ENCODE measurements at places on chromosomes 5 and 9.

DNA sequence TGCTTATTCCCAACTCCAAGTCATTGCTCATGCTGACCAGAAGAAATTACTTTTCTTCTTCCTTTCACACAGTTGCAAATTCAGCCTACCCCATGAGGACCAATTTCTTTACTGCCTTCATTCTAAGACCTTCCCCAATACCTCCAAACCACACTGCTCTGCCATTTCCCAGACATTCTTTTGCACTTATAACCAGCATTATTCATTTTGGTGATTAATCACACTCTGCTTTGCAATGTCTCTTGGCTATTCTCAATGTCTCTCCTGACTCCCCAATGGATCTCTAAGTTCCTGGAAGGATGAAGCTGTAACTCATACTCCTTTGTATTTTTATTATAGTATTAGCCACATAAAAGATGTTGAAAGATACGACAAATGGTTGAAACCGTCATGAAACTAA, 105.7 kb upstream of the RANBP3L start:
- no peak for DNase-seq

GRCh38 chr5:173668245-173668800, 51.9 kb upstream of the BOD1 start:
- no peak for DNase-seq

DNA sequence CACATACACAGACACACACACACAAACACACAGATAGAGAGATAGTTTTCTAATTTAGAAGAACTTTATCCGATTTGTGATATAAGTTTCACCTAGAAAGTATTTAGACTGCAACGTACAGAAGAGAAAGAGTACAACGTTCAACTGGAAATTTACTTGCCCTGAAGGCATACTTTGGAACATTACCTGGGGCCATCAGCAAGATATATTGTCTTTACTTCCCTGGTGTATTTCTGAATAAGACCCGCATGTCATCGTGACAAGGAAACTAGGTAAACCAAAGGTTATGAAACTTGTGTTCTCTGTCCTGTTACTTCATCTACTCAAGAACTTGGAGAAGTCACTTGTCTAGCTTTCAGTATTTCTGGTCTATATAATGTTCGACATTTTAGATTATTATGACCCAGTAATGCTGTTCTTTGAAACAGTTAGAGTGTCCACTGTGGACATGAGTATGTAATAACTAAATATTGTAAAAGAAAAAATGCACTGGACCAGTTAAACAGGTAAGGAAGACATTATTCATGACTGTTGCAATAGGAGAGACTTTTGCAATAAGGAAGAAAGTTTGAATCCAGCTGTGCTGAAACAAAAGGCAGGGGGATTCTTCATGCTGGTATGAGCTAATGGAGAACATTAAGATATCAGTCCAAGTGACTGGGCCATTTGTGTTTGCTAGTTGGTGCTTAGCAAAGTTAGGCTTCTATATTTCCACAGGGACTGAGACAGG, 1791.1 kb downstream of the MAT2B start:
- DNase-seq: no peak

- DNase-seq: no peak
These were observed 79.6 kb downstream of the TLR4 start for GRCh38 chr9:117783828-117784227.

- no peak for DNase-seq
These were observed 30.0 kb downstream of the TRIP13 start for GRCh38 chr5:922436-923280.

DNA sequence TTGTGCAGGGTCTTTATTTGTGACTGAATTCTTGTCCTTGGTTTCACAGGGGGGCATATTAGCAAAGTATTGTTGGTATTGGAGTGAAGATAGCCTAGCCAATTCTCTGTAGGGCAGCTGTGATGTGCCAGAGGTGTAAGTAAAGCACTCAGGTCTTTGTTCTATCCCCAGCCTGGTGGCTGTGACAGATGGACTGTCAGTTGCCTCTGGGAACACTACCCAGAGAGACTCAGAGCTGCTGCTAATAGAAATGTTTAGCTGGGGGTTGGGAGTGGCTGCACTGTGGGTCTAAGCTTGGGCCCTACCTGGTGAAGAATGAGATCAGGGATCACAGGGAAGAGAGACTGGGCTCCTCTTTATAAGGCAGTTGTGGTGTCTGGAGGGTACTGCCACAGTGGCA, 1006.5 kb upstream of the TYRP1 start:
- DNase-seq: no peak

DNA sequence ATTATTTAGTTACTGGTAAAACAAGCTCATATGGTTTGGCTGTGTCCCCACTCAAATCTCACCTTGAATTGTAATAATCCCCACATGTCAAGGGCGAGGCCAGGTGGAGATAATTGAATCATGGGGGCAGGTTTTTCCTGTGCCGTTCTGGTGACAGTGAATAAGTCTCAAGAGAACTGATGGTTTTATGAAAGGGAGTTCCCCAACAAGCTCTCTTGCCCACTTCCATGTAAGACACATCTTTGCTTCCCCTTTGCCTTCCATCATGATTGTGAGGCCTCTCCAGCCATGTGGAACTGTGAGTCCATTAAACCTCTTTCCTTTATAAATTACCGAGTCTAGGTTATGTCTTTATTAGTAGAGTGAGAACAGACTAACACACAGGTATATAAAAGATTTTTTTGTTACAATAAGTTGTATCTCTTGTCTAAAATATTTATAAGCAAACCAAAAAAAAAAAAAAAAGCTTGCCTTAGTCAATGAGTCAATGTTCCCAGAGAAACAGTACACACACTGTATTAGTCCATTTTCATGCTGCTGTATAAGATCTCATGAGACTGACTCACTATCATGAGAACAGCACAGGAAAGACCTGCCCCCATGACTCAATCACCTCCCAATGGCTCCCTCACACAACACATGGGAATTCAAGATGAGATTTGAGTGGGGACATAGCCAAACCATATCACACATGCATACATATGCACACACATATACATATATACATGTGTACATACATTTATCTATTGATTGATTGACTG, 138.3 kb downstream of the BASP1 start:
- no peak for DNase-seq

- no peak for DNase-seq
These were observed 291.3 kb downstream of the FBXL7 start for GRCh38 chr5:15791274-15791673.

GRCh38 chr5:67431191-67431590, 234.6 kb upstream of the CD180 start:
- no peak for DNase-seq

GRCh38 chr5:54859316-54859715, 126.1 kb downstream of the ESM1 start:
- no peak for DNase-seq

- no peak for DNase-seq
These were observed 36.7 kb downstream of the HRH2 start for GRCh38 chr5:175694371-175695160.

- DNase-seq: no peak
These were observed 85.8 kb downstream of the DAP start for GRCh38 chr5:10675177-10675700.

GRCh38 chr5:141821430-141821925, 56.7 kb downstream of the PCDH1 start:
- DNase-seq: no peak

DNA sequence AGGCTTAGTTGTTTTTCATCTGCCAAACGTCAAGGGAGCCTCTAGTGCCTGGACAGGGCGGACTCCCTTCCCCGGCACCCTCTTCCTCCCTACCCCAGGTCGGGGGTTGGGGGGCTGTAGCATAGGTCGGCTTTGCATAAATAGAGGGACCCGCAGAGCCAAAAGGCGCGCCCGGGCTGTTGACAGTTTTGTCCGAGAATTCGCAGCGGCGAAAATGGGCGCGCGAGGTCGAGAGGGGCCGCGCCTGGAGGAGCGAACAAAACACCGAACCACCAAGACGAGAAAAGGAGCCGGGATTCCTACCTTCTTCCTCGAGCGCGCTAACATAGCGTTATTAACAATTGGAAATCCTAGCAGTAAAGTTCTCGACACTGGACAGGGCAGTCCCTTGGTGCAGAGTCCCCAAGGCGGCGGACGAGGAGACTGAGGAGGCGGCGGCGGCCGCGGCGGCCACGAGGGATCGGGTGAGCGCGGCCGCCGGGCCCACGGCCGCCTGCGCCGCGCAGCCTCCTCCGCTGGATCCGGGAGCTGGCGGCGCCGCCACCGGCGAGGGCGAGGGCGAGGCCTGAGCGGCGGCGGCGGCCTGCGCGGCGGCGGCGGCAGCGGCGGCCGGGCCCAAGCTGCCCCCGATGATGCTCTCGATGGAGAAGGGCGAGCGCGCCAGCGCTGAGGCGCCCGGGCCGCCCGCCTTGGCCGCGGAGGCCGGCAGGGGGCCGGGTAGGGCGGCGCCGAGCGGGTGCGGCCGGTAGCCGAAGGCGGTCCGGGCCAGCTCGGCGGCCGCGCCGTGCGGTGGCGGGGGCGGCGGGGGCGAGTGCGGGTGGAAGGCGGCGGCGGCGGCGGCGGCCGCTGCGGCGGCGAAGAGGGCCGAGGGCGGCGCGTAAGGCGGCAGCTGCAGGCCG, 1.7 kb downstream of the FOXD1 start:
- no peak for DNase-seq

- DNase-seq: no peak
These were observed 82.9 kb downstream of the FEM1C start for GRCh38 chr5:115461506-115462290.
